Keratinocyte (primary cell): ENCODE measurements at places on chromosomes 6 and 20. TPM values are rescaled to one million over a fixed set of nuclear protein-coding genes. Genes with fewer than 3 reads are reported as not detected.

- peaks cover 16% of the 10 kb centered on the region for H3K36me3 ChIP-seq
- H3K4me3 ChIP-seq: peak overlapping the region; percentile 30
- peak; percentile 74 for DNase-seq
- H3K27me3 ChIP-seq: no peaks in the 10 kb centered on the region
These were observed 6.5 kb downstream of the GFOD1 start for GRCh38 chr6:13480631-13481501.

DNA sequence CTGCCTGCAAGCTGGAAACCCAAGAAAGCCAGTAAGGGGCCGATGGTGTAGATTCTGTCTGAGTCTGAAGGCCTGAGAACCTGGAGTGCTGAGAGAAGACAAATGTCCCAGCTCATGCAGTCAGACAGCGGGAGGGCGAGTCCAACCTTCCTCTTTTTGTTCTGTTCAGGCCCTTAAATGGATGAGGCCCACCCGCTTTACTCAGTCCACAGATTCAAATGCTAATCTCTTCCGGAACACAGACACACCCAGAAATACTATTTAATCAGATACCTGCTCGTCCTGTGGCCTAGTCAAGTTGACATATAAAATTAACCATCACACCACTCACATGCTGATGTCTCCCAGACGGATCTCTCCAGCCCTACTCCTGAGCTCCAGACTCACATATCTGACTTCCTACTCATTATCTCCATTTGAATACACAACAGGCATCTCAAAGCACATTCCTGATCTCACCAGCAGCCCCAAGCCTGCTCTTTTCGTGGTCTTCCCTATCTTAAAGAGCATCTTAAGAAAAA, 26.7 kb upstream of the SRC start:
- H3K4me1 ChIP-seq: no peaks in the 10 kb centered on the region
- H3K27ac ChIP-seq: no peak overlapping the region
- H3K4me3 ChIP-seq: no peak overlapping the region
- H3K27me3 ChIP-seq: no peaks in the 10 kb centered on the region
- peaks cover 13% of the 10 kb centered on the region for H3K36me3 ChIP-seq

GRCh38 chr6:84428300-84428907, 201.0 kb upstream of the CEP162 start:
- H3K36me3 ChIP-seq: no peaks in the 10 kb centered on the region
- no peak for DNase-seq
- H3K4me1 ChIP-seq: no peaks in the 10 kb centered on the region
- H3K27me3 ChIP-seq: no peaks in the 10 kb centered on the region

DNA sequence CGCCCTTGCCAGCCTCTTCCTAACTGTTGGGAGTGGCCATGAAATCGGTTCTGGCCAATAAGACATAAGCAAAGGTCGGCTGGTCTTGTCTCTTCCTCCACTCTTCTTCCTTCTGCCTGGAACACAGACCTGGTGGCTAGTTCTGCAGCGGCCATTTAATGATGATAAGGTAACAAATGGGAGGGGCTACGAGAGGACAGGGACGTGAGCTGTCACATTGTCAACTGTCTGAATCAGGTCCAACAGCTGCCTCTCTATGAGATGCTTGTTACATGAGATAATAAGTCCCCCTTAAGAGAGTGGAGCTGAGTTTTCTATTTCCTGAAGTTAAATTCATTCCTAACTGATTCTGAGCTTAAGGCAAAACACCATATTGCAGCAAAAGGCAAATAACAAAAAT, 12.5 kb upstream of the TMEM242 start:
- H3K4me1 ChIP-seq: peaks cover 8% of the 10 kb centered on the region
- H3K27me3 ChIP-seq: no peaks in the 10 kb centered on the region
- no peak for DNase-seq
- no peak overlapping the region for H3K27ac ChIP-seq
- H3K4me3 ChIP-seq: no peak overlapping the region
- no peaks in the 10 kb centered on the region for H3K36me3 ChIP-seq

The MEI4 gene
- polyA plus RNA-seq: 0.01 TPM in 2 of 3 replicates, not detected in the other

- no peaks in the 10 kb centered on the region for H3K36me3 ChIP-seq
- no peak for DNase-seq
- no peak overlapping the region for H3K27ac ChIP-seq
These were observed 40.4 kb downstream of the SCAF8 start for GRCh38 chr6:154773610-154774089.

GRCh38 chr6:158372574-158372973, 60.3 kb downstream of the TULP4 start:
- H3K4me1 ChIP-seq: peaks cover 27% of the 10 kb centered on the region
- no peak overlapping the region for H3K4me3 ChIP-seq
- no peak overlapping the region for H3K27ac ChIP-seq
- no peak for DNase-seq
- H3K27me3 ChIP-seq: no peaks in the 10 kb centered on the region
- no peaks in the 10 kb centered on the region for H3K36me3 ChIP-seq

The HLA-DOA gene
- 0.01 TPM in 1 of 3 replicates, not detected in the others for polyA plus RNA-seq

The NINL gene
- polyA plus RNA-seq: 0.66 to 0.79 TPM (median 0.75 TPM) in 3 replicates

GRCh38 chr6:75896526-75896925, 147.5 kb downstream of the MYO6 start:
- H3K27ac ChIP-seq: no peak overlapping the region
- H3K4me1 ChIP-seq: no peaks in the 10 kb centered on the region

The DEFB110 gene
- not detected in 3 replicates for polyA plus RNA-seq

The COL9A3 gene
- 2.7 to 4.8 TPM (median 3.6 TPM) in 3 replicates for polyA plus RNA-seq

The LPIN3 gene
- 15.6 to 32.4 TPM (median 18.1 TPM) in 3 replicates for polyA plus RNA-seq

- peaks cover 31% of the 10 kb centered on the region for H3K4me1 ChIP-seq
- H3K27ac ChIP-seq: no peak overlapping the region
- no peak overlapping the region for H3K4me3 ChIP-seq
- DNase-seq: no peak
These were observed 105.8 kb downstream of the DLGAP4 start for GRCh38 chr20:36411861-36412454.

The PNPLA1 gene
- polyA plus RNA-seq: 0.14 to 0.32 TPM (median 0.20 TPM) in 3 replicates

The REM1 gene
- polyA plus RNA-seq: not detected in 3 replicates

- H3K36me3 ChIP-seq: no peaks in the 10 kb centered on the region
- no peak for DNase-seq
- H3K4me3 ChIP-seq: no peak overlapping the region
These were observed 13.3 kb downstream of the HLA-DPB1 start for GRCh38 chr6:33088931-33089620.

- H3K36me3 ChIP-seq: peaks cover 4% of the 10 kb centered on the region
- H3K4me3 ChIP-seq: peak within 1 kb of the TSS; percentile 81
- H3K27ac ChIP-seq: peak within 1 kb of the TSS; percentile 51
- peaks cover 16% of the 10 kb centered on the region for H3K4me1 ChIP-seq
- H3K27me3 ChIP-seq: no peaks in the 10 kb centered on the region
These were observed at the start of gene FNDC11 for GRCh38 chr20:63553933-63554290. TSS of gene FNDC11 (plus strand) at chr20:63554159. CDS start at chr20:63555664, 1,505 bp downstream.

The ERMARD gene
- polyA plus RNA-seq: 25.6 to 37.9 TPM (median 37.2 TPM) in 3 replicates

GRCh38 chr20:4063631-4064030, 48.3 kb upstream of the RNF24 start:
- no peaks in the 10 kb centered on the region for H3K27me3 ChIP-seq
- no peak for DNase-seq
- peaks cover 33% of the 10 kb centered on the region for H3K4me1 ChIP-seq
- H3K27ac ChIP-seq: no peak overlapping the region
- no peaks in the 10 kb centered on the region for H3K36me3 ChIP-seq

- H3K4me3 ChIP-seq: no peak overlapping the region
- H3K27ac ChIP-seq: peak overlapping the region; percentile 38
- no peak for DNase-seq
- peaks cover 2% of the 10 kb centered on the region for H3K36me3 ChIP-seq
- H3K4me1 ChIP-seq: peaks cover 72% of the 10 kb centered on the region
These were observed 22.9 kb downstream of the ARHGAP18 start for GRCh38 chr6:129686941-129687627.

DNA sequence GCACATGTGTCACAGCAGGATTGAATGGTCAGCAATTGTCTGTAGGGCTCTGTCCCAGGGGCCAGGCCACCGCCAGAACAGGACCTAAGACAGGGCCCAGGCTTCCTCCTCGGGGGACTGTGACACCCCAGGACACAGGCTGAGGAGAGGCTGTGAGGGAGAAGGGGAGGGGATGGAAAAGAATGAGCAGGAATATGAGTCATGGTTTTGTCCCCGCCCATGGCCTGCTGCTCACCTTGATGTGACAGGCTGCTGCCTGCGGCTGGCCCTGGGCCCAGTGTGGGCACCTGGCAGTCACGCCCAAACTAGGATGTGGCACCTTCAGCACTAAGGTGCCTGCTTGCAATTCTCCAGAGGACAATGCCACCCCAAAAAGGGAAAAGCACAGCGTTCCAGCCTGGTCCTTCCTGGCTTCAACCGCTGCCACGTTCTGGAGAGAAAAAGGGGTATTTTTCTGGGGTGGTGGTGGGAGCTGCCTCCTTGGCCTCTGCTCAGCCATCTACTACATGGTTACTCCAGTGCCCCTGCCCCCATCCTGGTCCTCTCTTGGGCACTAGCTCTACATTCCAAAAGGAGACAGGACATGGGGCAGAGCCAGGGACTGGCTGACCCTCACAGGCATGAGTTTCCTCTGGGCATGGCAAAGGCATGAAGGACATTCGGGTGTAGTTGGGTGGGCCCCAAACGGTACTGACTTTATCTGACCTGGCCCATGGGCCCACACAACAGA, 93.4 kb downstream of the SLC22A23 start:
- H3K4me1 ChIP-seq: peaks cover 33% of the 10 kb centered on the region
- peak overlapping the region; percentile 16 for H3K27ac ChIP-seq
- H3K27me3 ChIP-seq: no peaks in the 10 kb centered on the region

DNA sequence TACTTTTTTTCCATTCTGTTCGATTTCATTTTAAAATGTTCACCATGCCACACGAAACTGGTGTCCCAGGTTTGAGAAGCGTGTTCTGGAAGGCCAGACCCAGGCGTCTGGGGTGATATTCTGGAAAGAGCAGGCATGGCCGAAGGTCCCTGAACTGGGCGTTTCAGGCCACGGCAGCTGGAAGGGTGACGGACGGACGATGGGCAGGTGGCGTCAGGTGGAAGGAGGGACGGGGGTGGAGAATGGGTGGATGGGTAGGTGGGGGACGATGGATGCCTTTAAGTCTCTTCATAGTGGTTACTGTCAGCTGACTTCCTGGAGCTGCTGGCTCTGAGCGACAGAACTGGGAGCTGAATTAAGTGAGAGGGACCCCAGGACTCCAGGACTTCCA, 44.6 kb downstream of the CDH4 start:
- H3K36me3 ChIP-seq: no peaks in the 10 kb centered on the region
- no peaks in the 10 kb centered on the region for H3K27me3 ChIP-seq
- DNase-seq: no peak
- peaks cover 11% of the 10 kb centered on the region for H3K4me1 ChIP-seq
- no peak overlapping the region for H3K4me3 ChIP-seq

- H3K27me3 ChIP-seq: no peaks in the 10 kb centered on the region
- no peaks in the 10 kb centered on the region for H3K36me3 ChIP-seq
- no peaks in the 10 kb centered on the region for H3K4me1 ChIP-seq
- H3K27ac ChIP-seq: no peak overlapping the region
These were observed 815.5 kb downstream of the BCKDHB start for GRCh38 chr6:80921861-80922460.

The MOCS1 gene
- polyA plus RNA-seq: 2.2 to 2.7 TPM (median 2.5 TPM) in 3 replicates

DNA sequence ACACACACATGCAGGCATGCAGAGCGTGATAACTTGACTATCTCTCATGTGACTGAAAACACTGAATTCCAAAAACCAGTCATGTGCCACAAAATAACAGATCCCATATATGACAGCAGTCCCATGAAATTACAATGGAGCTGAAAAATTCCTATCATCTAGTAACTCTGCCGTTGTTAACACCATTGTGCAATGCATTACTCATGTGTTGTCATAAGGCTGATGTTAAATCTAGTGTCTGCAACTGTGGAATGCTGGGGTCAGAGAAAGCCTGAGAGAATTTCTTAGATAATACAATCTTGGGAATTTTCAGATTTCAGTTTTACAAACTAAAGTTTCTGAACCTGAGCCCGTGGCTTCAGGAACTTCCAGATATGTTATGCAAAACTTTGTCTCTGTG, 70.2 kb downstream of the LYRM4 start:
- H3K27ac ChIP-seq: no peak overlapping the region
- H3K27me3 ChIP-seq: no peaks in the 10 kb centered on the region
- peaks cover 4% of the 10 kb centered on the region for H3K36me3 ChIP-seq
- peak; percentile 15 for DNase-seq

GRCh38 chr6:154238831-154239230, 117.8 kb downstream of the IPCEF1 start:
- no peak overlapping the region for H3K4me3 ChIP-seq
- no peak for DNase-seq
- H3K27me3 ChIP-seq: no peaks in the 10 kb centered on the region
- H3K27ac ChIP-seq: no peak overlapping the region
- H3K4me1 ChIP-seq: peaks cover 3% of the 10 kb centered on the region
- no peaks in the 10 kb centered on the region for H3K36me3 ChIP-seq

- H3K27me3 ChIP-seq: no peaks in the 10 kb centered on the region
- no peak for DNase-seq
- H3K4me3 ChIP-seq: no peak overlapping the region
These were observed 1.7 kb downstream of the APMAP start for GRCh38 chr20:24990810-24991252.

The RAB44 gene
- polyA plus RNA-seq: 0.03 TPM in 2 of 3 replicates, not detected in the other

The RPS21 gene
- 2,971 to 5,490 TPM (median 3,874 TPM) in 3 replicates for polyA plus RNA-seq

The CGA gene
- polyA plus RNA-seq: not detected in 3 replicates

GRCh38 chr20:1263853-1264252, 2.2 kb upstream of the SNPH start:
- H3K4me1 ChIP-seq: peaks cover 13% of the 10 kb centered on the region
- no peak overlapping the region for H3K4me3 ChIP-seq
- H3K27me3 ChIP-seq: peaks cover 3% of the 10 kb centered on the region
- no peak for DNase-seq

DNA sequence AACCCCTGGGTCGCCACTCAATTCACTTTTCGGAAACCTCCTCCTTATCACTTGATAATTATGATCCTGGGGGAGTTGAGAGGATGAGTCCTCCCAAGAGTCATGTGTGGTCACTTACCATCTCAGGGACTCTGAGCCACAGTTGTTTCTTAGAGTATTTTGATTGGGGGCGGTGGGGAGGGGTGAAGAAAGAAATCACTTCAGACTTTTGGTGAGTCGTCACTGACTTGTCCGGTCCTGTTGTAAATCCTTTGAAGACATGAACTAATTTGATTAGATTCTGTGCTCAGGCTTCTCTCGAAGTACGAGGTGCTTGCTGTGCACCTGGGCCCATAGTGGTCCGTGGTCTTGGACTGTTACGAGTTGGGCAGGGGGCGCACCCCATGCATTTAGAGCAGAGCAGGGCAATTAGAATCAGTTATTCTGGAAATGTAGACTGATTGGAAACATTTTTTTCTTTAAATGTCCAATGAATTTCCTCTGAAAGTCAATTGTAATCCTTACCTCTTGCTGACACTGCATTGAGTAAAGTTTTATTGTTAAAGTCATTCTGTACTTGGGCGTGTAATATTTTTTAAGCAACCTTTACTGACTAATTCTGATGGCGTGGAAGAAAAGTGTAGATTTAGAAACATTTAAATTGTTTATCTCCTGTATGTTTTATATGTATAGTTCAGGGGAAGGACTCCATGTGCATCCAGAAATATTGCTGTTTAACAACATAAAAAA, 173.4 kb downstream of the SLC16A10 start:
- peaks cover 2% of the 10 kb centered on the region for H3K36me3 ChIP-seq
- H3K4me1 ChIP-seq: peaks cover 16% of the 10 kb centered on the region
- DNase-seq: peak; percentile 30
- H3K4me3 ChIP-seq: peak overlapping the region; percentile 72
- peak overlapping the region; percentile 91 for H3K27ac ChIP-seq

GRCh38 chr6:66900133-66901083, 1193.4 kb upstream of the EYS start:
- H3K27ac ChIP-seq: no peak overlapping the region
- H3K4me3 ChIP-seq: no peak overlapping the region
- no peak for DNase-seq
- peaks cover 13% of the 10 kb centered on the region for H3K4me1 ChIP-seq
- H3K27me3 ChIP-seq: no peaks in the 10 kb centered on the region
